ENCODE measurements at places on chromosomes 16 and 17.
A peak's percentile ranks its signal among the peaks of the same experiment; 100 is the strongest.

GRCh38 chr17:78780335-78780734 lies 1.7 kb downstream of the CYTH1 start:
- no peak for DNase-seq

GRCh38 chr16:83117810-83118209 lies 491.0 kb downstream of the CDH13 start:
- no peak for DNase-seq

GRCh38 chr17:50053654-50053960 lies 2.3 kb upstream of the ITGA3 start:
- no peak for DNase-seq

- no peak for DNase-seq
Measured at GRCh38 chr16:8867932-8868415, 832 bp downstream of the CARHSP1 start.

GRCh38 chr16:56316545-56316944 lies 108.8 kb downstream of the AMFR start:
- no peak for DNase-seq

GRCh38 chr16:20001856-20002707 lies 71.6 kb downstream of the GPR139 start:
- DNase-seq = no peak

- DNase-seq = no peak
Measured at GRCh38 chr17:40871316-40871715, 4.3 kb upstream of the KRT12 start.

- DNase-seq = peak; percentile 73
Measured at GRCh38 chr16:970766-971581, at the start of gene LMF1. Gene LMF1, minus strand, starts transcription at chr16:970984. Its CDS starts 4 bp downstream, at chr16:970980.

GRCh38 chr17:40219594-40220338 lies 662 bp downstream of the WIPF2 start:
- DNase-seq = peak; percentile 32

DNA sequence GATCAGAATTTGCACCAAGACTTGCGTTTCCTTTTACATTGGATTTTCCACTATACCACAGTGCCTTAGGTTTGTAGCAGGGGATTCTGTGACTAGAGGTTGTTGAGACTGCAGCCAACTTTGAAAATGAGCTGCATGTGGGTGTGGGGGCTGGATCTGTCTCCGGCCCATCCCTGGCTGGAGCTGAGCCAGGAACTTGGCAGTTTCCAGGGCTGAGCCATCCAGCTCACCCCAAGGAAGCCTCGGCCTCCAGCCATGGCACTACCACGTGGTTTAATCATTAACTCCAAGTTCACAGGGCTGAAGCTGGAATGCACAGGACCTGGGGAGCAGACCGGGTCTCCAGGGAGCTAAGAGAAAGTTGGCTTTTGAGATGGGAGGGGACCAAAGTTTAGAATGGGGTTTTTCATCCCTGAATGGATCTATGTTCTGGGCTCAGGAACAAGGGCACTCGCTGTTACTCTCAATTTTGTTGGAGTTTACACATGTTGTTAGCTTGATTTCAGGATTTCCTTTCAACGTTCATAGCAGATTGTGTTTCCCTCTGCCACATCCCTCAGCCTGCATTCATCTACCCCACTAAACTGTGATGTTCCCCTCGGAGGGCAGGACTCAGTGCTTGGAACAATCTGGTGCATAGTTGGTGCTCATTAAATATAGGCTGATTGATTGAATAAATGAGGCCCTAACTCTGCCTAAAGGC lies 42.3 kb upstream of the HNF1B start:
- DNase-seq = no peak

- no peak for DNase-seq
Measured at GRCh38 chr17:73646409-73647300, 2.4 kb upstream of the SDK2 start.

- no peak for DNase-seq
Measured at GRCh38 chr17:55281649-55282378, 17.1 kb downstream of the HLF start.

- DNase-seq = peak; percentile 8
Measured at GRCh38 chr16:72442385-72443158, 270.6 kb upstream of the PMFBP1 start.

DNA sequence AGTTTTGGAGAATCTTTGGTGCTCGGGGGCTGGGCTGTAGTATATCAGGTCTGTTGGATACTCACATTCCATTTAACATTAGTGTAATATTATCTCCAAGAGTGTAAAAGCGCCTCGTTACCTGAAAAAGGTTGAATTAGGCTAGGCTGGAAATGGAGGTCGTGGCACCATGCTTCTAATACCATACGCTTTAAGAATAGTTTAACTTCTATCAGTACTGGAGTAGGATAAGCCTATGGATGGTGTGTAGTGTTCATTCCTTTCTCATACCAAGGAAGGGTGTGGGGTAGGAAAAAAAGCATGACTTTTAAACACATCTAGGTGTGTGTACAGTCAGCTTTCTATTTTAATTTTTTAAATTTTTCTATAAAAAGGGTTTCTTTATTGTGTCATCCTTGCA lies 2.0 kb downstream of the SRCAP start:
- DNase-seq = no peak

- DNase-seq = no peak
Measured at GRCh38 chr17:31072186-31072585, 22.6 kb upstream of the NF1 start.

DNA sequence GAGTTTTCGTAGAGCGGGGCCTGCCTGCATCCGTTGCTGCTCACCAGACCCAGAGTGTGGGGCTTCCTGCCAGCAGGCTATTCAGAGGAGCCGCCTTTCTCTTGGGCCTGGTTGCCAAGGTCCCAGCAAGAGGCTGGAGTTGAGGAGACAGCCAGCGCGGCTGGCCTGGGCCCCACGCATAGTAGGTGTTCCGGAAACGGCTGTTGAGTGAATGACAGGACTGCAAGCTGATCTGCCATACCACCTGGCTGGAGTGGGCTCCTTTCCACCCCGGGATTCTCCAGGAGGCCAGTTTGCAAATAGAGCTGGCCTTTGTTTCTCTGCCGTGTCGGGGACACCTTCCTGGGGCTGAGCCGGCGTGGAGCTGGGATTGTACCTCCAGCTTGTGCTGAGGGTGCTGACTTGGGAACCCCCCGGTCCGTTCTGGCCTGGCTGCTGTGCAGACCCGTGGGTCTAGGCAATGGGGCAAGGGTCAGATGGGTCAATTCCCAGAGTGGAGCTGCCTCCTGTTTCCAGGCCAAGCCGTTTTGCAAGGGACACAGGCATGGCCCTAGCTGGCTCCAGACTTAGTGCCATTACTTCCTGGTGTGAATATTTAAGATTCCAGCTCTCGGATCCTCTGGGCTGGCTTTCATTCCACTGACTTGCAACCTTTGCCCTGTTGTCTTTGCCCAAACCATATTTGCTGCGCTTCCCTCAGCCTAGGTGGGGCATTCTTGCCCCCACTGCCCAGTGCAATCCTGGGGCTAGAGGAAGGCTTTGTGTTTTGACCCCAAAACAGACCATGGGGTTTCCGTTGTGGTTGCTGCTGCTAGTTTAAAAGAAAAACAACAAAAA lies 68.8 kb downstream of the CMIP start:
- no peak for DNase-seq

- DNase-seq = peak; percentile 78
Measured at GRCh38 chr17:79993390-79994227, 42.1 kb downstream of the TBC1D16 start.

GRCh38 chr17:71725811-71726210 lies 395.0 kb upstream of the SOX9 start:
- no peak for DNase-seq

- no peak for DNase-seq
Measured at GRCh38 chr17:55768936-55769624, 18.2 kb downstream of the PCTP start.

GRCh38 chr17:69523244-69523861 lies 108.9 kb downstream of the MAP2K6 start:
- DNase-seq = peak; percentile 27

DNA sequence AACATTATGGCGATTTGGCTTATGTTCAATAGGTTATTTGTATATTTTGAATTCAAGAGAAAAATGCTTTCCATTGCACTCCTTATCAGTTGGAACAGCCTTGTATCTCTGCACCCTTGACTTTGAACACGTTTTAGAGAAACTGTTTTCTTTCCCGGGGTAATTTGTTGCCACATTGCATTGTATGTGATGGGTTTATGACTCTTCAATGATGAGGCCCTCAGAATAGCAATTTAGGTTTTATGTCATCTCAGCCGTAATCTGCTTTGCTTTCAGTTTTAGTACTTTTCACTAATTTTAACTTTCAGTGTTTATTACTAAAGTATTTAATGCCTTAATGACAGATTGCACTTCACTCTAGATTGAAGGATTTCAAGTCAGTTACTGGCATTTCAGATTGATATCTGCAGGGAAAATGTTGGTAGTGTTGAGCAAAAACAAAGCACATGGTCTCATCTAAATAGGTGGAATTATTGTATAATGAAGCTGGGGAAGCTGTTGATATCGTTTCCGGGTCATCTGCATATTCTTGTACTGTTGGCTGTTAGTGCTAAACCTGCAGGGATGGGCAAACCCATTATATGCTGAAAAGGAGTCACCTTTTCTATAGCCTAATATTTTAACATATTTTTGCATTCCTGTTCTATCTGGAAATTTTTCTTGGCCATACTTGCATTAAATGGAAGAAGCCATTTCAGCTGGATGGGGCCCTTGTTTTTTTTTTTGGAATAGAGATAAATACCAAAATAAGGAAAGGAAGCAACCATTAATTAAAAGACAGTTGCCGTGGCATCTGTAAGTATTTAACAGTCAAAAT lies 2.0 kb downstream of the LUC7L3 start:
- DNase-seq = no peak

- no peak for DNase-seq
Measured at GRCh38 chr16:8963010-8963820, 491 bp downstream of the USP7 start.

GRCh38 chr16:9840761-9841665 lies 341.2 kb downstream of the GRIN2A start:
- DNase-seq = no peak

DNA sequence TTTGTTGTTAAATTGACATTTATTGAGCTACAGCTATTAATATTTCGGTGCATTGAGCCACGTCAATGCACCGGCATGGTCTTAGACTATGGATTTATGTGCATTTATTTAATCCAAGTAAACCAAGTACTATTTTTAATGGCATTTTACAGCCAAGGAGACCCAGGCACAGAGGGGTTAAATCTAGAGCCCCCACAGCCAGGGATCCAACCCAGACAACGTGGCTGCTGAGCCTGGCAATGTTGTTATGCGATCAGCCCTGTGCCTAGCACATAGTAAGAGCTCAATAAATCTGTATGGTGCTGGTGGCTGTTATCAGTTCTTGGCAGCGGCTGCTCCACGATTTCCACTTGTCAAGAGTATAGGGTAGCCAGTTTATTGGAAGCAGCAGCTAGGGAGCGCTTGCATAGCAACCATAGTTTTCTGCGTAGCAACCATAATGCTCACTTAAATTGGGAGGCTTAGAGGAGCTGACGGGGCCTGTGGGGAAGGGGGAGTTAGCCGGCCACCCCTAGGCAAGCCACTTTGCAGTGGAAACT lies 541 bp upstream of the RBBP6 start:
- peak; percentile 84 for DNase-seq

DNA sequence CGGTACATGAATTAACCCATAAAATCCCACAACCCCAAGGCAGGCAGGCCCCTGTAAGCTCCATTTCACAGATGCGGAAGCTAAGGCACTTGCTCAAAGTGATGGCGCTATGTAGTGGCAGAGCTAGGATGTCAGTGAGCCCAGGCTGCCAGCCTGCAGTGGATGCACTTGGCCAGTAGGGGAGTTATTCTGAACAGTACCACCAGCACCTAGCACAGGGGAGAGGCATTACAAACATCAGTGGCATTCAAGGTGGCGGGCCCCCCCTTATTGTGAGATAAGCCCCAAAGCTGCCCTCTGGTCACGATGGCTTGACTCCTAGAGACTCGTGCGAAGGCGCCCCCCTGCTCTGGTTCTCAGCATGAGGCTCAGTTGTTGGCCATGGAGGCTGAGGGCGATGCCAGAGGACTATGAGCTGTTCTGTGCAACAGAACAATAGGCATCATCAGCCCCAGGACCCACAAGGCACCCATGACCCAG lies 33.8 kb downstream of the GTF3C1 start:
- DNase-seq = peak; percentile 19

- DNase-seq = no peak
Measured at GRCh38 chr17:37706446-37706845, 38.4 kb downstream of the HNF1B start.

DNA sequence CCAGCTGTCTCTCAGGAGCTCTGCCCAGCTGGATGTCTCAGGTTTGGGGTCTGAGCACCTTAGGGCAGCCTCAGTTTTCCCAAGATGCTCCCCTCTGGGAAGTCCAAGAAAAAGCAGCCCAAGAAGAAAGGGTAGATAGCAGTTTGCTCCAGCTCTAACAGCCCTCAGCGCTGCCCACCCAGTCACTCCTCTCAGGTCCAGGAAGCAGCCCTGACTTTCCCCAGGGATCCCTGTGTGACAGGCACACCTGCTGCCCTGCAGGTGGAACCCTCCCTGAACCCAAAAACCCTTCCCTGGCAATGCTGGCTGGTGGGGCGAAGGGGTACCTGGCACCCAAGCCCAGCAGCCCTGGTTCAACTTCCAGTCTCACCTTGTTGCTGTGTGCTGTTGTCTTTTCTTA lies 48.1 kb downstream of the BEAN1 start:
- DNase-seq = no peak

DNA sequence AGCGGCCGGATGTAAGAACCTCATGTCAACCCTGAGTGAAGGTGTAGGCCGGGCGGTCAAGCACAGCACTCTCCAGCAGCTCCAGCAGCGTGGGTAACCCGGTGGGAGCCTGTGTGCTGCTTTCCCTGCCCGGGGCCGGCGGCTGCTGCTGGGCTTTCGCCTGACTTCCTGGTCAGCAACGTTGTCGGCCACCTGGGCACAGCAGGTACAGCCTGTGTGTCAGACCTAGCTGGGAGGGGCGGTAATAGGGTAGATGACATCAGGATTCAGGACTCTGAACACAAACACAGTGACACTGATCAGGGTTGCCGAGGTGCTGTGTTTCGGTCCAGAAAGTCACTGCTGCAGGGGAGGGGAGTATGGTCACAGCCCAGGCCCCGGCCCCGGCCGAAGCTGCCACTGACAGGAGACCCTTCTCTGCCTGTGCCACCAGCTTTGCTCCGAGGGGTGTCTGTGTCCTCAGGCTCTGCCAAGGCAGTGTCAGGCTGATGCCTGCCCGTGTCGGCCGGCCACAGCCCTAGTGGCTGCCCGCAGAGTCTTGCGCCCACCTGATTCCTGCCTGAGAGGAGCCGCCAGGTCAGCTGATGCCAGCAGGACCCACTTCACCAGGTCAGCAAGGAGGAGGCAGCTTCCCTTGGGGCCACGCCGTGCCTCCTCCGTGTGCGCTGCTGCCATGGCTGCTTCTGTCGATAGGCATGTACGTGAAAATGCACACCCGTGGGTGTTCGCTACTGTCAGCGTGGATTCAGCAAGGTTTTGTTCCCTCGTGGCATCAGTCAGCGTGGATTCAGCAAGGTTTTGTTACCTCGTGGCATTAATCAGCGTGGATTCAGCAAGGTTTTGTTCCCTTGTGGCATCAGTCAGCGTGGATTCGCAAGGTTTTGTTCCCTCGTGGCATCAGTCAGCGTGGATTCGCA lies 9.2 kb downstream of the RAB40C start:
- DNase-seq = no peak

DNA sequence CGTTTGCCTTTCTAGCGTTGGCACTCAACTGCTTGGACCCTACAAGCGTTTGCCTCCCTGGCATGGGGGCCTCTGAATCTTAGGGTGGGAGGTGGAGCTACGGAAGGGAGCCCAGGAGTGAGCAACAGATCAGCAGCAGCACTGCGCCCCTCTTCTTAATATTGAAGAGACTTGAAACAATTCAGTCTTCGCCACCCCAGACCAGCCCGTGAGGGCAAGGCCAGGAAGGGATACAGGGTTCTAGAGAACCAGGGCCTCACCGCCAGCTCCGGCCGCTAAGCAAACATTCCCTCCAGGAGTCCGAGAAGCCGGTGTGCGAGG lies 1.5 kb upstream of the GPRC5C start:
- no peak for DNase-seq
